ENCODE measurements at places on chromosomes 1 and 21.

GRCh38 chr1:71843012-71843411 is 439.3 kb downstream of the NEGR1 start:
- no peak for DNase-seq

DNA sequence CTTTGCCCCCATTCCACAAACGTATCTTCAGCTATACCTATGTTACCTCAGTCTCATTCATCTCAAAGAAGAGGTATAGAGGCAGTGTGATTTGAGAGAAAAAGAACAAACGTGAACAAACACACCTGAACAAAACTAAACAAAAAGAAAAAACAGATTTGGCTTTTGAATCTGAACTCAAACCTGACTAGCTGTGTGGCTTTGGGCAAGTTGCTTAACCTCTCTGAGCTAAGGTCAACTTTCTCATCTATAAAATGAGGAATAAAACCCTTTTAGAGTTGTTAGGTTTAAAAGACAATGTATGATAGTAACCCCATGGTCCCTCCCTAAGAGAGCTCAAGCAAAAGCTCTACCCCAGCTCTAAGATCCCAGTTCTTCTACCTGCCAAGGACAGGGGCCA is 73.5 kb downstream of the ZNF648 start:
- DNase-seq: no peak

DNA sequence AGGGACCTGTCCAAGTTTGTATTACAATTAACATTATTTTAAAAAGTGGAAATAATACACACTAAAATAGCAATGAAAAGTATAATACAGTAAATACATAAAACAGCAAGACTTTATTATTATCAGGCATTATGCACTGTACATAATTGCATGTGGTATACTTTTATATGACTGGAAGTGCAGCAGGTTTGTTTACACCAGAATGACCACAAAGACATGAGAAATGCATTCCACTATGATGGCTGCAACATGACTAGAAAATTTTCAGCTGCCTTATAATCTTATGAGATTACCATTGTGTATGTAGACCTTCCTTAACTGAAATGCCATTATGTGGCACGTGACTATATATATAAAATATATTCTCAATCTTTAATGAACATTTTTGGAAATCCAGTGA is 1699.6 kb downstream of the KCNT2 start:
- no peak for DNase-seq

DNA sequence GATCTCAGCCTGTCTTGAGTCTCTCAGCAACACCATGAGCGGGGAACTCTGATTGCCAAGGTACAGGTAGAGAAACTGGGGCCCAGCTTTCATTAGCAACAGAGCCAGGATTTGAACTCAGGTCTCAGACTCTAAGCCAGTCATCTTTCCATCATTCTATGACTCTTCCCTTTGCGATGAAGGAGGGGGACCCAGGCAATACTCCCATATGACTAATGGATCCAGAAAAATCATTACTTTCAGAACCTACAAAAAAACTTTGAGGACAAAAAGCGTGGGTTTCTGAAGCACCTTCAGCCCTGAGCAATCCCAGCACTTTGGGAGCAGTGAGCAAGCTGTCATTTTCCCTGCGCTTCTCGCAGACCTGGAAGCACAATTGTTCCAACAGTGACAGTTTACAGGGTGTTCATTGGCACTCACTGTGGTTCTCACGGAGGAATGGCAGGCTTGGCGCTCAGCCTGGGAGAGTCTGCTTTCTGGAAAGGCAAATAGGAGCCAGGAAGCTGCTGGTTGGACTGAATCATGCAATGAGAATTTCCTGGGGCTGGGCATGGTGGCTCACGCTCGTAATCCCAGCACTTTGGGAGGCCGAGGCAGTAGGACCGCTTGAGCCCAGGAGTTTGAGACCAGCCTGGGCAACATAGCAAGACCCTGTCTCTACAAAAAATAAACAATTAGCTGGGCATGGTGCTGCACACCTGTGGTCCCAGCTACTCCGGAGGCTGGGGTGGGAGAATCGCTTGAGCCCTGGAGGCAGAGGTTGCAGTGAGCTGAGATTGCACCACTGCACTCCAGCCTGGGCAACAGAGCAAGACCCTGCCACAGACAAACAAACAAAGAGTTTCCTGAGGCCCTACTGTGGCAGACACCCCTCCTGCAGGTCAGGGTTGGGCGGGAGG is 40.1 kb downstream of the SLC2A7 start:
- DNase-seq: no peak

- DNase-seq: no peak
Measured at GRCh38 chr1:153541641-153542590, 1.2 kb upstream of the S100A5 start.

DNA sequence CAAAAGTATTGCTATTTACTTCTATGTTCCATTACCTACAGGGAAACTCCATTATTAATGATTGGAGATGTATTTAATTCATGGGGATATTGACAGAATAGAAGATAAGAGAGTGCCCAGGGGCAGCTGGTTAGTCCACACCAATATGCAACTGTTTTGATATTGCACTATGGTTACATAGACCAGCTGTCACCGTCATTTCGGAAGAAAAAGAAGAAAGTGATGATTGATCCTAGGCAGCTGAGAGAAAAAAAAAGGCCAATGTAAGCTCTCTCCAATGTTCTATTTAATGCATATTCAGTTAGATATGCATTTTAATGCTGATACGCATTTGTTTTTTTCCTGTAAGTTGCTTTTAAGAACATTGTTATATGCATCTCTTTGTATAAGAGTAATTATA is 1367.2 kb downstream of the KCNT2 start:
- no peak for DNase-seq

DNA sequence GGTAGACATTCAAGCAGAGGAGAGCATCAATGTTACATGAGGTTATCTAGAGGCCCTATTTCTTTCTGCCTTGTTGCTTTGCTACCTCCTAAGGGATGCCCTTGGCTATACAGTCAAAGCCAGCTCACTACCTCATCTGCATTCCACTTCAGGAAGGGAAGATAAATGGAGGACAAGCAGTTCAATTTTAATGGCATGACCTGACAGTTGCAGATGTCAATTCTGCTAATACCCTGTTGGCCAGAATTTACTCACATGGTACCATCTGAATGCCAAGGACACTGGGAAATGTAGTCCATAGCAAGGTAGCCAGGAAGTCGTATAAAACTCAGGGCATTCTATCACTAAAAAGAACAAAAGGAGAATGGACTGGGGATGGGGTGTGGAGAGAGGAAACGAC is 31.5 kb downstream of the PALMD start:
- no peak for DNase-seq

DNA sequence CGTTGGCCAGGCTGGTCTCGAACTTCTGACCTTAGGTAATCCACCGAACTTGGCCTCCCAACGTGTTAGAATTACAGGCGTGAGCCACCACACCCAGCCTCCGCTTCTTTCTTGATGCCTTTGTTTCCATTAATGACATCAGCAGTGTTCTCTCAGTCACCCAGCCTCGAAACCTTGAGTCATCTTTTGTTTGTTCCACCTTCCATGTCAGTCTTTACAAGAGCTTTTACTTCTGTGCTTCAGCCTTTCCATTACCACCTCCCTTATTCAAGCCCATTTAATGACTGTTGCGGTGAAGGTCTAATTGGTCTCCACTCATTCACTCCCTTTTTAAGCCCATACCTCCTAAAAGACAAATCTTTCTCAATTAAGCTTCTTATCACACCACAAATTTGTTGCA is 146.6 kb upstream of the ADGRL2 start:
- DNase-seq: no peak

DNA sequence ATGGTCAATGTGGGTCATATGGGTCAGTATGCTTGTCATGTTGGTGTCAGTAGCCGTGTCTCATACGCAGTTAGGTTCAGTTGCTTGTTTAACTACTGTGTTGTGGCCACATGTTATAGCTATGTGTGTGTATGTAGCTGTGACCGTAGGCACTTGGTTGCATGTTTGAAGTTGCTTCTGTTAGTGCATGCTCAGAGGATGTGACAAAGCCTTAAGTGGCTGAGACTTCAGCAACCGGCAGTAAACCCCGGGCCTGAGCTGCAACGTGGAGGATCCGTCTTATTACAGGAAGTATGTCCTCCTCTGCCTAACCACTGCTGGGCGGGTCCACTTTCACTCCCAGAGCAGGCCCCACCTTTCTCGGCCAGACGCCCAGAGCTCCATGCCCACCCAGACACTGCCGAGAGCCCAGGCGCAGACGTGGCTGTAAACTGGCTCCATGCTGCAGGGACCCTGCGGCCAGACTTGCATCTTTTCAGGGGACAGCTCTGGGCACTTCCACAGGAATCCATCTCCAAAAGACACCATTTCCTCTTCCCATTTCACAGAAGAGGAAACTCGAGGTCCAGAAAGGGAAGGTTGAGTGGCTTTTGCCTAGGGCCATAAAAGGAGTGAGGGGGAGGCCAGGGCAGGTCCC is 2.2 kb downstream of the TCEA3 start:
- DNase-seq: no peak

DNA sequence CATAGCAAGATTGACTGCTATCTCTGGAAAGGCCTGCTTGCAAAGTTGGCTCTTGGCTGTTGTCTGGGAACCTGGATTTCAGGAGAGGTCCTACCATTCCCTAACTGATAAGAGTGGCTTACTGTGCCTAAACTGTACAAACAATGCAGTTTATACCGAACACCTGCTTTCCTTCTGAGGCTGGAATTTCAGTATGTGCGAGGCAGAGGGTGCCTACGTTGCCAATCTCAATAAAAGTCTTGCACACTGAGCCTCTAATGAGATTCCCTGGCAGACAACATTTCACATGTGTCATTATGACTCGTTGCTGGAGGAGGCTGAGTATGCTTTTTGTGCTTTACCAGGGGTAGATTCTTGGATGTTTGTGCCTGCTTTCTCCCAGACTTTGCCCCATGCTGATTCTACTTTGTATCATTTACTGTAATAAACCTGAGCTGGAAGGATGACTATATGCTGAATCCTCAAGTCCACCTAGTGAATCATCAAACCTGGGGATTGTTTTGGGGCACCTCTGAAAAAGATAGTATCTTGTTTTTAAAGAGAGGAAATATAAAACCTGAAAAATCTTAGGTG is 58.9 kb upstream of the GNG4 start:
- DNase-seq: no peak

- no peak for DNase-seq
Measured at GRCh38 chr1:184892116-184892515, 82.2 kb downstream of the NIBAN1 start.

DNA sequence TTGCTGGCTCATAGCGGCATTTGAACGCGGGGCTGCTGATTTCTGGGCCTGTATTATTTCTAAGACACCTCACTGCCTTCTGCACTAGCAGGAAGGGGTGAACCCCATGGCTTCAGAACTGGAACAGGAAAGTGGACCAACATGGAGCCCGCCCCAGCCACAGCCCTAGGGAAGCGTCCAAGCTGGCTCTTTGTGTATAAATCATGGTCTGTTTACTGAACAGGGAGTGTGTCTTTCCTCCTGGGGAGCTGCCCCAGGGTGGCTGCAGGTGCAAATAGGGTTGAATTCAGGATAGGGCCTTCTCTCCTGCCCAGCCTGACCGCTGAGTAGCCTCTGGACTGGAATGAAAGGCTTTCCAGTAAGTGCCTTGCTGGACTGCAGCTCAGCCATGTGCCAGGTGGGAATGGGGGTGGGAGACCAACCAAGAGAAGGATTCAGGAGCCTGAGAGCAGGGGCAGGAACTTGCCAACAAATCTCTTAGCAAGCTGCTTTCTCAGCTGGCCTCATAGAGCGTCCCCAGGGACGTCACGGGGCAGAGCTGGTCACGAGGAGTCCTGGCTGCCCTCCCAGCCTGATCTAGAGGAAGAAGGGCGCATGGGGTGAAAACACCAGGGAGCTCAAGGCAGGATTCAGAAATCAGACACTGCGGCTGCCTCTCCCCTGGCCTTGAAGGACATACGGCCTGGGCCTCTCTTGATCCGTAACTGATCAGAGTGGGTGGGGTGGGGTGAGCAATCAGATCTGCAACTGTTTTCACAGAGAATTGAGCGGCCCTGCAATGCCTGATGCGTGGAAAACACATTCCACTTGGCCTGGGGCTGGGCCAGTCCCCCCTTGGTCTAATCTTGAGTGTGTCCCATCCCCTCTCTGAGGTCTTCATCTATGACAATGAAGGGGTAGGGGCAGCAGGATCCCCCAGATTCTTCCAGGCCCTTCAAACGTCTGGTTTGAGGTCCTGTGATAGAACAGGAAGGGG is 56.5 kb upstream of the SELENON start:
- DNase-seq: no peak

DNA sequence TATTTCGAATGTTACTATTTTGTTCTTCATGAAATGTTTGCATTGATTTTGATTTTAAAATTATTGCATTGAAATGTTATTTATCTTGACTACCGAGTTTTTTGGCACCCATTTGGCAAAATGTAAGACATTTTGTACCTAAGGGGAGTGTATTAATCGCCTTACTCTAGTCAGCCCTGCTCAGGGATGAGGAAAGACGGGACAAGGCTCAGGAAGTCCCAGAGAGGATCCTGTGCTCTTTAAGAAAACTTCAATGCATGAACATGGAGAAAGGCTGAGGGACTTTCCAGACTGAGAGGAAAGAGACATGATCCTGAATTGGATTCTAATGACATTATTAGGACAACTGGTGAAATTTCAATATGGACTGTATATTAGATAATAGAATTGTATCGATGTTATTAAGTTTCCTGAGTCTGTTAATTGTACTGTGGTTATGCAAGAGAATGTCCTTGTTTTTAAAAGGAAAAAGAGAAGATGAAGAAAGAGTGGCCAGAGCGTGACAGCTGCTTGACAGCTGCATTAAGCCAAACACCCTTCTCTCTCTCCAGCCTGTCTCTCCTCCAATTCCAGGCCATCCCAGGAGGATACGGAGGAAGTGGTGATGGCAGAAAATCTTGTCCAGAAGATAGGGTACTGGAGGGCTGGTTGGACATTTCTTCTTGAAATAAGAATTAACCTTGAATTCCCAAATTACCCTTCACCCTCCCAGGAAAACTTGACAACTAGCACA is 66.0 kb downstream of the PLEKHA6 start:
- no peak for DNase-seq

DNA sequence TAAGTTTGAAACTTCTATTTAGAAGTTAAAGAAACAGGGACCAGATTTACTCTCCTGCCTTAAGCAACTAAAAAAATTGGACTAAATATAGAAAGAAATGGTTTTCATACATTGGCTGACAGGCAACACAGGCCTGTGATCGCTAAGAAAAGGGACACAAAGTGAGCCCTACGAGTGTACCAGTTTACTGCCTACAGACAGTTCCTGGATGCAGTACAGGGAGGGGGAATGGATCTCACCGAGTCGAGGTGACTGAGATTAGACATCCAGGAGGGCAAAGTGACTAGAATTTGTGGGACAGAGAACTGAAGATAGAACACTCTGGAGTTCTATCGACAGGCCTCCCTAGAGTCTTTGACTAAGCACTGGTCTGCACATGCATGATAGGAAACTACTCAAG is 16.0 kb downstream of the PHC2 start:
- DNase-seq: no peak

DNA sequence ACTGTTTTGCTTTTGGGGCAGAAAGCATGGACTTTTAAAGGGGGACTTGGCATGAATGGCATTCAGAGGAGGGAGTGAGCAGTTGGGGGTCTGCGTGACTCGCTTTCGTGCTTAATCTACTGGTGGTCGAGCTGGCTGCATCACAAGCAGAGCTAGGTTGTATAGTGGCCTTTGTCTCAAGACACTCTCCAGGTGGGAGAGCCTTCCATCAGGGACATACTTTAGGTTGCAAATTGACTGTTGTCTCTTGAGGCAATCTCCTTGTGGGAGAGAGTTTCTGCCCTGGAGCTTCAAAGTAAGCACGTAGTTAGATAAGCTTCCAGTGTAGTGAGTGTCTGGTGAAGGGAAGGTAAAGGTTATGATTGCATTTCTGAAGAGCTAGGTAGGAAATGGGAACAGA is 93.9 kb downstream of the C1orf21 start:
- DNase-seq: no peak

GRCh38 chr21:31801551-31802219 is 69.8 kb upstream of the SCAF4 start:
- no peak for DNase-seq
